ENCODE measurements at places on chromosomes 4 and X.
A peak's percentile ranks its signal among the peaks of the same experiment; 100 is the strongest.

GRCh38 chr4:82457266-82457665, 26.9 kb downstream of the ENOPH1 start:
- no peak for DNase-seq

DNA sequence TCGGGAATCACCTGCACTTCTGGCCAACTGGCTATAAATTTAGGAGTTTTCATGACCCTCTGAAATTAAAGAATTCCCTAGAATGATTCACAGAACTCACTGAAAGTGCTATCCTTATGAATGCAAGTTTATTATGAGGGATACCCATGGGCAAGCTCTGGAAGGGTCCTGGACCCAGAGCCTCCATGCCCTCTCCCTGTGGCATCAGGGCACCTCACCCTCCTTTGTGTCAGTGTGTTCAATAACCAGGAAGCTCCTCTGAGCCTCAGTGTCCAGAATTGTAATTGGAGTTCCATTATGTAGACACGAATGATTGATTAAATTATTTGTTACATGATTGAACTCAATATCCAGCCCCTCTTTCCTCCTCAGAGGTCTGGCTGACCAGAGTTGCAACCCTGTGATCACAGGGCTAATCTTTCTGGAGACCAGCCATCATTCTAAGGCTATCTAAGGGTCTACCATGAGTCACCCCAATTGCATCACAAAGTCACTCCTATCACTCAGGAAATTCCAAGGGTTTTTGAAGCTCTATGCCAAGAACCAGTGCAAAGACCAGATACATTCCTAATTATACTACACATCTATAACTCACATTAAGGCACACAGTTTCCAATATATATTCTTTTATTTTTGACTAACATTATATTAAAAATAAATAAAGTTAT, 8.9 kb downstream of the ANXA3 start:
- DNase-seq, result peak; percentile 77

DNA sequence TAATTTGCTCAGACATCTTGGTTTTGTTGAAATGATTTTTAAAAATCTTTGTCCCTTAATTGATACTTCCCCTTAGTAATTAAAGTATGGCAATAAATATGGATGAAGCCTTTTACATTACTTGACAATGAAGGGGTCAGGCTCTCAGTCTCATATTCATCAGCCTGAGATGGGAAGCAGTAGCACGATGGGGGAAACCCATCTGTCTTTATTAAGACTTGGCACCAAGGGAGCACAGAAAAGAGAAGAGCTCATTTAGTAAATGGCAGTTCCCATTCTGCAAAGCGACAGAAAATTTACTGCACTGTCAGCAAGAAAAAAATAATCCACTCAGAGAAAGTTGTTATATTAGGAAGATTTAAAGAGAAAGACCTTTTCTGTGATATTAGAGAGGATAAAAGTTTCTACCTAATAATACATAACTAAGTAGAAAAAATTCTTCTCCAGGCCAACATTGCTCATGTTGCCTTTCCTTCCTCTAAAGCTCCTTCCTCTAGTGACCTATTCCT, 7.9 kb upstream of the SERTM2 start:
- no peak for DNase-seq

- DNase-seq, result no peak
Measured at GRCh38 chr4:56689201-56689969, 8.3 kb upstream of the HOPX start.

GRCh38 chr4:160580581-160580980, 1477.7 kb downstream of the RAPGEF2 start:
- no peak for DNase-seq

DNA sequence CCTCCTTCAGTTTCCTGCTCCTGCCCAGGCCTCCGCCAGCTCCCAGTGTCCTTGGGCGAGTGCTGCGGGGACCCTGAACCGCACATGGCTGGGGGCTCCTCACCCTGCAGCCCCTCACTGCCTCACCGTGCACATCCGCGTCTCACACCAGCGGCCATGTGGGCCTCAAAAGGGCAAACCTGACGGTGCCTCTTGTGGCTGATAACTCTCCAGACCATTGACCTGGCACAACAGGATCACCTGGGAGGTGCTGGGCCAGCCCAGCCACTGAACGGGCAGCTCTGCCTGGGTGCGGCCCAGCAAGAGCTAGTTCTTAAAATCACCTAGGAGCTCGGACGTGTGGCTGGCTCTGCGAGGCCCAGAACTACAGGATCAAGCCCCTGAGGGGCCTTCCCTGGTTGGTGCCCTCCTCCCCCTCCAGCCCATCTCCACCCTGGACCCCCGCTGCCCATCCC, 4.1 kb upstream of the S100P start:
- DNase-seq, result no peak

DNA sequence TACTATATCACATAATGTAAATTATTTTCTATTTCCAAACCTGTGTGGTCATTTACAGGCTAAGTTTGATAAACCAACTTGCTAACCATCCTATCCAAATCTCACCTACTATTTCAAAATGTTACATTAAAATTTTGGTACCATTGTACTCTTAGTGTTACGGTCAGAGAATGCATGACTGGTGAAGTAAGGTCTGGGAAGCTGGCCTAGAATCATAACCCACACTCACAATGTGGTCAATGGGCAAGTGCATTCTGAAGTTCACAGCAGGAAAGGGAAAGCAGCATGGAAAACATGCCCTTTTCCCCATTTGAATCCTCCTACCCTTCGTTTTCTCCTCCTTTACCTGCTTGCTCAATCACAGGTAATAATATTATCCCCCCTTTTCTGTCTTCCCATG, 54.4 kb downstream of the PPP3CA start:
- no peak for DNase-seq

DNA sequence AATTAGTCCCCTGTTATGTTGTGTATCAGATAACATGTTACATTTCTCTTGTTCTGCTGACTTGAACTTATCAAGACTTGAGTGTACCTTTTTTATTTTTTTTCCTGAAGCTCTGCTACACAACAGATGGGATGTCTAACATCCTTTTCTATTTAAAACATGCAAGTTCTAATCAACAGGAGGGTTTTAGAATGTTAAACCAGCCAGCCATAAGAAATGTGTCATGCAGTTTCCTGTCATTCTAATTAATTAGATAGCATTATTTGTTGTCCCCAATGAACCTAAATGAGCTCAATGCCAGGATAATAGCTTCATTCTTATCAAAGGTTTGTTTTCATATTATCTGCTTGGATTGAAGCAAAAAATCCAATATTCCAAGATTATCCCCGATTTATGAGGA, 958.2 kb downstream of the PCDH7 start:
- no peak for DNase-seq

GRCh38 chr4:13694256-13694655, 66.7 kb upstream of the BOD1L1 start:
- no peak for DNase-seq

DNA sequence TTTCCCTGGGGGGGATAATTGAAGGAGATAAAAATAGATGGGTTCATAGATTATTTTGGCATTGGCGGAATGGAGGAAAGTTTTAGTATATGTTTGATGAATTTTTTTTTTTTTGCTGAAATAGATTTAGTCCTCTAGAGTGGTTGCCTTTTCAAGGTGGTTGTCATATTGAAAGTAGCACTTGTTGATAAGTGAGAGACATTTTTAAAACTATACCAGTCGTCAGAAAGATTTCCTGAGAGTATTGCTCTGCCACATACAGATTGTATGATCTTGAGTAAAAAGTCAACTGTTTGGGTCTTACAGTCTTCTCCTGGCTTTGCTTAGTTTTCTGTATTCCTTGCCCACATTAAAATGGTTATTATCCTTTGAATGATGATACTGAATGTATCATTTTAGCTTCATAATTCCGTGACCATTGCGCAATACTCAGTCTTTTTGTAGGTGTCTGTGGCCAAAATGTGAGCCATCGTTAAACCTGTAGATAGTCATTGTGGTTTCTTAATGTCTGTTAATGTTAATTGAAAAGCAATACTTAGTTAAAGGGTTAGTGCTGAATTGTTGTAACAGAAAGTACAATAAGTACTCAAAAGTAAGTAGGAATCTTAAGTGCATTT, 7.1 kb downstream of the SMARCAD1 start:
- no peak for DNase-seq

- no peak for DNase-seq
Measured at GRCh38 chr4:10051517-10052135, 30.3 kb upstream of the SLC2A9 start.

Measured in fibroblast of skin of left biceps (primary cell).